ENCODE measurements at places on chromosomes 7 and 10. TPM values are rescaled to one million over a fixed set of nuclear protein-coding genes. Genes with fewer than 3 reads are reported as not detected.

The PI4K2A gene
- total RNA-seq = 16.0 TPM

The TAS2R38 gene
- total RNA-seq = not detected

The RAMP3 gene
- total RNA-seq = not detected

The UNCX gene
- total RNA-seq = not detected

The PPP1R17 gene
- not detected for total RNA-seq

The SPAG6 gene
- not detected for total RNA-seq

The ARPC1A gene
- 305 TPM for total RNA-seq

The MYL7 gene
- total RNA-seq = not detected

The ITPRIP gene
- 8.5 TPM for total RNA-seq

The ADRB1 gene
- total RNA-seq = 0.48 TPM

The PKD2L1 gene
- total RNA-seq = not detected

- no peak for DNase-seq
Measured at GRCh38 chr7:152054367-152055230, 29.1 kb downstream of the GALNT11 start.

DNA sequence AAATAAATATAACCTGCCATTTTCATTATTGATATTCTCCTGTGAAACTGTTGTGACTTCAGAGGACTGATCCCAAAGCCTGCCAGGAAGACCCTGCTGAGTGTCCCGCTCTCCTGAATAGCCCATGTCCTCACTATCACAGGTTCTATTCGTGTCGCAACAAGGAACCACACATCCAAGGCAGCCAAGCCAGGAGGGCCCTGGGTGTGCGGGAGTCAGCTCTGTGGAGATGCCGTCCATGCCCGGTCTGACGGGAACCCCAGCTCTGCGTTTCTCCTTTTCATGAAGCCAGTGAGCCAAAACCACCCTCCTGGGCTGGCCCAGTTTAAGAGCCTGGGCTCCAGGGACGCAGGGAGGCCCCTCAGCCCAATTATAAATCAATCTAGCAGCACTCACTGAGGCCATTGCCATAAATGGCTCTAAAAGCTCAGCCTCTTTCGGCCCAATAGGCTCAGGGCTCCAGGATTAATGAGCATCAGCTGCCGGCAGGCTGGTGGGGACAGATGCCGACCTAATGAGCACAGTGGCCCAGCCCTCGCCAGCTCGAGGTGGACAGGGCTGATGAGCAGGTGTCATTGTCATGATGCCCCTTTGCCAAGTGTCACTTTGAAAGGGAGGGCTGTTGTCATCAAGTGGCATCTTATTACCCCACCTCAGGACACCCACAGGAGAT lies 177.9 kb downstream of the PLXNA4 start:
- DNase-seq = peak; percentile 3

DNA sequence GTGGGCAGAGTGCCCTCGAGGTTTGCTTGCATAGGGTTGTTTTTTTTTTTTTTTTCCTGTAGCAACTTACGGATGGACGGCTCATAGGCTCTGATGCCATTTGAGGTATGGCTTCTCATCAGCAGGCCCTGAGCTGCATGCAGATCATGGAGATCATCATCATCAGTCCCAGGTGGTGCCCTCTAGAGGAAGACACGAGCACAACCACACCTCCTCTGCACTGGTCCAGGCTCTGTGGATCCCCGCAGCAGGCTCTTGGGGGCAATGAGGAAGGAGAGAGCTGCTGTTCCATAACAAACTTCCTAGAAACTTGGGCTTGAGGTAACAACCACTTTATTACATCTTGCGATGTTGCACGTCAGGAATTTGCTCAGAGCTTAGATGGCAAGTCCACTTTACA lies 132.7 kb upstream of the CXCL12 start:
- DNase-seq = no peak

DNA sequence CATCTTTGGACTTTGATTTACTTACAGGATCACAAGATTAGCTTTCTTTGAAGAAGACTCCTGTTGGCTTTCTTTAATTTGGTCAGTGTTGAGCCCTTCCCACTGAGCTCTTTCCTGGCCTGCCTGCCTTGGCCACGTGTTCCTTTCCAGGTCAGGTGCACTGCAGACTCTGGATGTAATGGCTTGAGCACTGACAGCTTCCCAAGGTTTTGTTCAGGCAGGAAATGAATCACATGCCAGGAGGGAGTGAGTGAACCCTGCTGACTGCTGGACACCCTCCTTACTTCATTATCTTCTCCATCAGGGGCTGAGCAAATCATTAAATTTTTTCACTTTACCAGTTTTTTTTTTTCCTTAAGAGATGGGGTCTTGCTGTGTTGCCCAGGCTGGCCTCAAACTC lies 29.8 kb downstream of the SNX10 start:
- no peak for DNase-seq

DNA sequence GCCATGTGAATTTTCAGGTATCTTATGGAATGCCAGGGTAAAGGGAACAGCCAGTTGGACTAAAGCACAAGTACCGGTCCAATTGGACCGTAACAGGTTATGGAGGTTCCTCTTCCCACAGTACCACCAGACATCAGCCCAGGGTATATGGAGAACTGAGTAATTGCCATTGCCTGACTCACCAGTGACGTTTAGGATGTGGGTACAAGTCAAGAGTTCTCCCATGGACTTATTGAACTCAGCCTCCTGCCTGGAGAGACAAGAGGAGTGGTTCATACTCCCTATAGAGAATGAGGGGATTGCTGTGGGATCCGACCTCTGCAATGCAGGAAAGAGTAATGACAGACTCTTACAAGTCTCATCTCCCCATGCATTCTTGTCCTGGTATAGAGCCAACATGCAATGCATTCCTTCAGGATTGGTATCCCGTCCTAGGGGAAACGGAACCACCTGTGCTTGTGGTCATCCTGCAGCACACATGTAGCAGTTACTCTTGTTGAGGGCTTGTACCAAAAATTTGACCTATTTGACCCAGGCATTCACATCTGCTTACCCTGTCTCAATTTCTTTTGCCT lies 30.7 kb upstream of the ELOVL3 start:
- DNase-seq = no peak

- DNase-seq = no peak
Measured at GRCh38 chr10:59299933-59300332, 62.4 kb downstream of the FAM13C start.

GRCh38 chr10:80137031-80137862 lies 4.7 kb downstream of the PLAC9 start:
- no peak for DNase-seq

- DNase-seq = no peak
Measured at GRCh38 chr10:19889256-19889655, 73.0 kb downstream of the PLXDC2 start.

- no peak for DNase-seq
Measured at GRCh38 chr10:88966797-88967196, 14.2 kb upstream of the ACTA2 start.

- no peak for DNase-seq
Measured at GRCh38 chr10:56269181-56269580, 91.9 kb downstream of the ZWINT start.

DNA sequence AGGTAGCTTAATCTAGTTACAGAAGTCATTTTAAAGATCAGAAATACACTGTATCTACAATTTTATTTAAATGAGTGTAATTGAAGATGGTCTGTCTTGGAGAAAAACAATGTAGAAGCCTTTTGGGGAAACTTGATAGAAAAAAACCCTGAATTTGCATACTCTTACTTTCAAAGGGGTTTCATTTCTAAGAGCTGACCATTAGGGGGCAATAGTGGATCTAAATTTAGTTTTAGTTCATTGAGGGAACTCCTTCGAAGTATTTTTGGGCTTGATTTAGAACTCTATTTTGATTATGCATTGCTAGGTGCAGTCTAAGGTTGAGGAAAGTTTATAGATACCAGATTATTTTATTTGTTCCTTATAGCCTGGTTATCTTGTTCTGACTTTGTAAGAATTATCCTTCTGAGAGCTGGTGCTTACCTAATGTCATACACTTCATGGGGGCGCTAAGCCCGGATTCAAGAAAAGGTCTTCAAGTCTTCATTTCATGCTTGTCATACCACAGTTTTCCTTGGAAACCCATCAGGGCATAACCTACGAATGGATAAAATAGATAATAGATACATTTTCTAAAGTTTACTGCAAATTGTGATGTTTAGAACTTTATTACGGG lies 69.1 kb upstream of the MXI1 start:
- DNase-seq = no peak

GRCh38 chr7:38478404-38478803 lies 152.8 kb downstream of the AMPH start:
- DNase-seq = no peak

- no peak for DNase-seq
Measured at GRCh38 chr10:30436671-30437030, 2.7 kb downstream of the MAP3K8 start.

GRCh38 chr7:22667562-22668239 lies 59.3 kb upstream of the IL6 start:
- peak; percentile 100 for DNase-seq

DNA sequence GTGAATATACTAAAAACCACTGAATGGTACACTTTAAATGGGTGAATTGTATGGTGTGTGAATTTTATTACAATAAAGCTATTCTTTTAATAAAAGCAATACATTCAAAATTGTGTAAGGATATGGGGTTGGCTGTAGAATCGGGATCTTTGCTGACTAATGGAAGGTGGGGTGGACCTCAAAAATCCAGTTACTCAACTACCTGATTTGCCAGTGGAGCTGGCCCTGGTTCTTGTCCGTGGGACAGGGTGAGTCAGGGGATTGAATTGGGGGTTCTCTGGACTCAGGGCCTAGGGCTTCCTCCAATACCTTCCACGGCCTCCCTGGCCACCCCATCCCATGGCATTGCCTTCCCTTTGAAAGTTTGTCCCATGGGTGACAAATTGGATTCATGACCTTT lies 13.5 kb upstream of the RABGEF1 start:
- no peak for DNase-seq

DNA sequence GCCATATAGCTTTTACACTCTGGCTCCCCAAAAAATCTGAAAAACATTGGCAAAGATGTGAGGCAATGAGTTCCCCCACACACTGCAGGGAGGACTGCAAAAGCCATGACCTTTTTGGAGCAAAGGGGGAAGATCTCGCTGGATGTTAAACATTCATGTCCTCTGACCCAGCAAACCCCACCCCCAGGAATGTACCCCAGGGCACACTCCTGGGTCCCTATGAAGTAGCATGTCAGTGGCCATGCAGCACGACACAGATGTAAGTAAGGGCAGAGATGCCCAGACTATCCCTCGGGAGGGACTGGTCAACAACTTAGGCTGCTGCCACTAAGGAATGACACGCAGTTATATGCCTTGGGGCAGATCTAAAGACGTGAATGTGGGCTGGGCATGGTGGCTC lies 100.6 kb downstream of the DLG5 start:
- no peak for DNase-seq

DNA sequence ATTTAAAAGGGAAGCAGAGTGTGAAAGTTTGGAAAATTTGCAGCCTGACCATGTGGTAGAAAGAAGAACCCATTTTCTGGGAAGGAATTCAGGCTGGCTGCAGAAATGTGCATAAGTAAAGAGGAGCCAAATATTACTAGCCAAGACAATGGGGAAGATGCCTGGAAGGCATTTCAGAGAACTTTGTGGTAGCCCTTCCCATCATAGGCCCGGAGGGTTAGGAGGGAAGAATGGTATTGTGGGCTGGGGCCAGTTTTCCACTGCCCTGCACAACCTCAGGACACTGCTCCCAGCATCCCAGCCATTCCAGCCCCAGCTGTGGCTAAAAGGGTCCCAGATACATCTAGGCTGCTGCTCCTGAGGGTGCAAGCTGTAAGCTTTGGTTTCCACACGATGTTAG lies 278.5 kb upstream of the BMPER start:
- DNase-seq = no peak

DNA sequence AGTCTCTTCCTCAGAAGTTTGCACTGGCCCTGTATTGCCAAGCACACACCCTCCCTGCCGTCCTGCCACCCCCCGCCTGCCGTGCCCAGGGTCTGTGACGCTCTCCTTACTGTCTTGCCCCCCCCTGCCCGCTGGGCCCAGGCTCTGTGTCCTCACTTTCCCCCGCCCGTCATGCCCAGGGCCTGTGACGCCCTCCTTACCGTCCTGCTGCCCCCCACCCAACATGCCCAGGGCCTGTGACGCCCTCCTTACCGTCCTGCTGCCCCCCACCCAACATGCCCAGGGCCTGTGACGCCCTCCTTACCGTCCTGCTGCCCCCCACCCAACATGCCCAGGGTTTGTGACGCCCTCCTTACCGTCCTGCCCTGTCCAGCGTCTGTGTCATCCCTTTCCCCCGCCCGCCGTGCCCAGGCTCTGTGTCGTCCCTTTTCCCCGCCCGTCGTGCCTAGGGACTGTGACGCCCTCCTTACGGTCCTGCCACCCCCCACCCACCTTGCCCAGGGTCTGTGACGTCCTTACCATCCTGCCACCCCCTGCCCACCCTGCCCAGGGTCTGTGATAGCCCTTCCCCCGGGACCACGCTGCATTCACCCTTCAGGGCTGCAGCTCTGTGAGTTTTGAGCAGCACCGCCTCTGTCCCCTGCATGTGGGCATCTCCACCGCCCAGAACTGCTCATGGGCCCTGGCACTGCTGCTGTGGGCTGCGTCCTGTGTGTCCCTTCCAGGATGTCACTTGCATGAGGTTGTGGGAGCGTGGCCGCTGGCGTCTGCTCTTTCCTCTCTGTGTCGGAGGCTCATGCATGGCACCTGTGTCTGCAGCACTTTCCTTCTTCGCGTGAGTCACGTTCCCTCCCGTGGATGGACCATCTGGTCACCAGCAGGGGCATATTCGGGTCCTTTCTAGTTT lies 19.3 kb upstream of the PRKAR1B start:
- no peak for DNase-seq

- DNase-seq = no peak
Measured at GRCh38 chr7:130461272-130461671, 20.5 kb upstream of the CEP41 start.

DNA sequence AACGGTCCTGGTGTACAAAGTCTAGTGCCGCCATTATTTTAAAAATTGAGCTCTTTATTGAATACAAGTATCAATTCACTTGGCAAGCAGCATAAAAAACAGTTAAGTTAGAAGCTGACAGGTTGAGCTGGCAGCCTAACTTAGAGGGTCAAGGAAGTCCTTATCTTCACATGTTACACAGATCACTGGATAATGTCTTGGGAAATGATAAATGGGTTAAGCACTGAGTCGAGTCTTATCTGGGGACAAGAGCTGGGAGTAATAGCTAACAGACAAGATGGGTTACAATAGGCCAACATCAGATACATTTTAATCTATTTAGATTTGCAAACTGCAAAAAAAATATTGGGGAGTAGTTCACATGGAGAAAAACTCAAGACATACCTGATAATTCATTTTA lies 34.2 kb downstream of the SLC18A2 start:
- no peak for DNase-seq

GRCh38 chr7:69110450-69111050 lies 487.7 kb upstream of the AUTS2 start:
- DNase-seq = no peak

GRCh38 chr7:133301444-133301843 lies 48.6 kb downstream of the EXOC4 start:
- DNase-seq = no peak

GRCh38 chr10:930625-931325 lies 730 bp downstream of the LARP4B start:
- DNase-seq = peak; percentile 64

DNA sequence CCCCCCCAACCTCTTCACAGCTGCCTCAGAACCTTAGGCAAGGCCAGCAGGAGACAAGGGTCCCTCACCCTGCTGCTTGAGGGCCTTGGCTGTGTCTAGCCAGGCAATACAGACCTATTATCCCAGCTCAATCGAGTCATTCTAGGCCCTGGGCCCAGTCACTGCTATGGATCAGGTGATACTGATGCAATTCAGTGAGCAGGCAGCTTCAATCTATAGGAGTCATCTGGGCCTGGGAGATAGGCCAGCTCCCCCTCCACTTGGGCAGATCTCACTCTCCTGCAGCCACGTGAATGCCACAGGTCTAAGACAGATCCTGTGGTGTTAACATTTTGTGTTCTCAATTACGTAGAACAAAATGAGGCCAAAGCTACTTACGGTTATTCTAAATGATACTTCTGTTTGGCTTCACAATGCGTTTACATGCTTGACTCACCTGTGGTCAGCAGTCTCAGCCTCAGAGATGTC lies 68.0 kb upstream of the LRRC4 start:
- peak; percentile 28 for DNase-seq
